T-helper 2 cell treated with Interferon-gamma antibody and Interleukin-4, amounts not matched to agents 5 μg/mL and 100 μg/mL, for 36 hours (primary cell): ENCODE measurements at places on chromosomes 2 and 18.

DNA sequence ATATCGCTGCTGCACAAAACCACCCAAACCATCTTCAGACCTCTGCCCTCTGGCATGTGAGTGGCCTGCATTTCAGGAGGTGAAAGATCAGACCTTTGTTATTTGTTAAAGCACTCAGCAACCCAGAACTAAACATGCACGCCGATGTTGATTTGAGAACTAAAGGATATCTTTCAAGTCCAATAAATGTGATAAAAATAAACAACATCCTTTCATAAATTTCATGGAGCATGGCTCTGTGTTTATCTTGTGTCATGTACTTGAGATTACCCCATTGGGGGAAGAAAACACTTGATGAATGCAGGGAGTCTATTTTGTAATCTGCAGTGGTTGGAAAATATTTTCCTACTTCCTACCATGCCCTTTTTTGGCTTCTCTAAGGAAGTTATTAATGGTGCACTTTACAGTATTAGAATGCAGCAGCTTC is 70.8 kb upstream of the GATA6 start:
- DNase-seq, result no peak

GRCh38 chr18:22926454-22926853 is 6.7 kb upstream of the RBBP8 start:
- no peak for DNase-seq

GRCh38 chr2:180003073-180003472 is 4.0 kb downstream of the CWC22 start:
- DNase-seq, result no peak

DNA sequence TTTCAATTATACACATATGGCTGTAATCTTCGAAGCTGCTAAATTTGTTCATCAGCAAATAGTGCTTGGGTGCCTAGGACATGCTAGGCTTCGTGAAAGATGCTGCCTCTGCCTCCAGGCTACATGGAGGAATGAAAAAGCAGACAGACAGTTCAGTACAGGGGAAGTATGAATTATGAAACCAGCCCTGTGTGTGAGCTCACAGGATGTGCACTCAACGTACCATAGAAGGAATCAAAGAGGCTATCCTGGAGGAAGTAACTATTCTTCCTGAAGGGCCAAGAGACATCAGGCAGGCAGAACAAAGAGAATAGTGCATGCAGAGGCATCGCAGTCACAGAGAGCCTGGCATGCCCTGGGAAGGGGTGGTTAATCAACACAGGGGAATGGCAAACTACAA is 61.4 kb downstream of the DYM start:
- DNase-seq, result no peak

GRCh38 chr2:72892506-72893173 is 5.4 kb downstream of the SPR start:
- peak; percentile 41 for DNase-seq

DNA sequence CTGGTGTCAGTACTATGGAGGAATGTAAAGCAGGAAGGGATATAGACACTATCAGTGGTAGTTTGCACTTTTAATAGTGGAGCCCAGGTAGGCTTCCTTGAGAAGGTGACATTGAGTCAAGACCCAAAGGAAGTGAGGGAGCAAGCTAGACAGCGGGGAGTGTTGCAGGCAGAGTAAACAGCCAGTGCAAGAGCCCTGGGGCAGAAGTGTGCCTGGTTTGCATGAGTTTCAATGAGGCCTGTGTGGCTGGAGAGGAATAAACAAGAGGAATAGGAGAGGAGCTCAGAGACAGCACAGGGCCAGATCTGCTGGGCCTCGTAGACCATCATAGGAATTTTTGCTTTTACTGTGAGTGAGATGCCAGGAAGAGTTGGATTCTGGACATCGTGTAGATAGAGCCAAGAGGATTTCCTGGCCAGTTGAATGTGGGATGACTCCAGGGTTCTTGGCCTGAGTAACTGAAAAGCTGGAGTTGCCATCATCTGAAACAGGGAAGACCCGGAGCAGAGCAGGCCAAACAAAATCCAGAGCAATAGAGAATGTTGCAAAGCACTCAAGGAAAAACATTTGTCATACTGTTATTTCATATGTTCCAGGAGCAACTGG is 102.5 kb downstream of the SP3 start:
- no peak for DNase-seq
